ENCODE measurements at places on chromosomes 2 and 18. TPM values are rescaled to one million over a fixed set of nuclear protein-coding genes. Genes with fewer than 3 reads are reported as not detected.

UGT1A9 gene
- total RNA-seq = not detected

GPR55 gene
- total RNA-seq = not detected

HOXD1 gene
- not detected for total RNA-seq

GPR45 gene
- not detected for total RNA-seq

POLE4 gene
- 21.9 TPM for total RNA-seq

HES6 gene
- 44.3 TPM for total RNA-seq

R3HDM1 gene
- total RNA-seq = 3.7 TPM

MYCN gene
- not detected for total RNA-seq

Data from bronchial epithelial cell (primary cell).